Stimulated activated naive CD8-positive, alpha-beta T cell treated with anti-CD3 and anti-CD28 coated beads, Interleukin-15, Interleukin-2, amounts not matched to agents 100 U/mL and 50 U/mL, for 24 hours (primary cell): ENCODE measurements at places on chromosomes 11 and 22.

DNA sequence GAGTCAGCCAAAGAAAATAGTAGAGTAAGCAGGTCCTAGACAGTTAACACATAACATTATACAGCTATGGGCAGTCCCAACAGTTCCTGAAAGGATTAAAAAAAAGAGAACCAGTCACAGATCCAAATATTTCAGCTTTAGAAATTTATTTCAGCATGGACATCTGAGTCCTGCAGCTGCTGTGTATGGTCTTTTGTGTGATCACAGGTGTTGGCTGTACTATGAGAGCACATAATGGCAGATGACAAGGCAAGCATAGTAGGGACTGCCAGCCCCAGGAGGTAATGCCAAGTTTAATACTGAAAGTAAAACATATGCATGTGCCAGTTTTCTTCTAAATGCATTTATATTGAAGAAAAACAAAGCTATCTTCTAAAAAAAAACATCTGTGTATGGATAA lies 158.1 kb downstream of the GRIA4 start:
- DNase-seq = no peak

DNA sequence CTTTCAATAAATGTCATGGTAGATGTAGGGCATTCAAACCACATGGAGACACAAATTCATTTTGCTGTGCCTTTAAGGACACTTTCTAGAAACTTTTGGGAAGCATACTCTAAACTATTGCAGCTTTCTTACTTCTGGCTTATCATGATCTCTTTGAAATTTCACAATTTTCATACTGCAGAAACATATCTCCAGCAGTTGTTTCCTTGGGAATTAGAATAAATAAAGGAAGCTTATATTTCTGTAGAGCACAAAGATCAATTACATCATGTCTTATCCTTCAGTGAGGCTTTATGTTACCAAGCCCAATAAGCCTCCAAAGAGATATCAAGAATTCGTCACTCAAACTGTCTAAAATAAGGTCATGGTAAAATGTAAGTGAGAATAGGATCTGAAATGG lies 74.5 kb upstream of the RAB38 start:
- no peak for DNase-seq

DNA sequence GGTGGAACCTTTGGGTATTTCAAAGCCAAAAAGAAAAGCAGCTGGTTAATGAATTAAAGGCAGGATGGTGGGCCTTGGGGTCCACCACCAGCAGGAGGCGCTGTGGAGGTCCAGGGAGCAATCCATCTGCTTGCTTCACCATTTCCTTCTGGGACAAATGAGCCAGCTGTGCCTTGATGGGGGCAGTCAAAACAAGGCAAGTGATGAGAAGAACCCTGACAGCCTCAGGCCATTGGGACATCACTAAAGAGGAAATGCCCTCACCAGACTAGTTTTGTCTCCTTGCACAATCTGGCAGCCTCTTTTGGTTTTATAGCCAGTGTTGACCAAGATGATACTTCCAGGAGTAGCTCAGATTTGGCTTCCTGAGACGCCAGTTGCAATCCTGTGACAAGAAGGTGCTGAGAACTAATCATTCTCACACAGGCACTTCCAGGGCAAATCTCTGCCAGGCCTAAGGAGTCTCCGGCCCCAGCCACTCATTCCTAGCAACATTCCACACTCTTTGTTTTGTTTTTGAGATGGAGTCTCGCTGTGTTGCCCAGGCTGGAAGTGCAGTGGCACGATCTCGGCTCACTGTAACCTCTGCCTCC lies 38.2 kb upstream of the WEE1 start:
- peak; percentile 91 for DNase-seq

DNA sequence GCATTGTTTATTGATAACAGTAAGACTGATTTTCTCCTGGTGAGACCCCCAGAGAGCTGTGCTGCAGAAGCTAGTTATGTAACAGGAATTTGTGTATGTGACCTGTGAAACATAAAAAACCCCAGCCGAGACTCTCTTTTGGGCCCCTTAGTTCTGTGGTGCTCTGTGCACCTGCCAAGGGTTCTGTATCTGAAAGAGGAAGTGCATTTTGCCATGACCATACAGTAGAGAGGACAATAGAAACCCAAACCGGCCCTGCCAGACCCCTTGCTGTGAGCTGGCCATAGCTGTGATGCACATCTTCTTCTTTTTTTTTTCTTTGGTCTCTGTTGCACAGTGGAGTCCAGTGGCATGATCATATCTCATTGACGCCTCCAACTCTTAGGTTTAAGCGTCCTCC lies 31.4 kb upstream of the APOL5 start:
- DNase-seq = no peak

DNA sequence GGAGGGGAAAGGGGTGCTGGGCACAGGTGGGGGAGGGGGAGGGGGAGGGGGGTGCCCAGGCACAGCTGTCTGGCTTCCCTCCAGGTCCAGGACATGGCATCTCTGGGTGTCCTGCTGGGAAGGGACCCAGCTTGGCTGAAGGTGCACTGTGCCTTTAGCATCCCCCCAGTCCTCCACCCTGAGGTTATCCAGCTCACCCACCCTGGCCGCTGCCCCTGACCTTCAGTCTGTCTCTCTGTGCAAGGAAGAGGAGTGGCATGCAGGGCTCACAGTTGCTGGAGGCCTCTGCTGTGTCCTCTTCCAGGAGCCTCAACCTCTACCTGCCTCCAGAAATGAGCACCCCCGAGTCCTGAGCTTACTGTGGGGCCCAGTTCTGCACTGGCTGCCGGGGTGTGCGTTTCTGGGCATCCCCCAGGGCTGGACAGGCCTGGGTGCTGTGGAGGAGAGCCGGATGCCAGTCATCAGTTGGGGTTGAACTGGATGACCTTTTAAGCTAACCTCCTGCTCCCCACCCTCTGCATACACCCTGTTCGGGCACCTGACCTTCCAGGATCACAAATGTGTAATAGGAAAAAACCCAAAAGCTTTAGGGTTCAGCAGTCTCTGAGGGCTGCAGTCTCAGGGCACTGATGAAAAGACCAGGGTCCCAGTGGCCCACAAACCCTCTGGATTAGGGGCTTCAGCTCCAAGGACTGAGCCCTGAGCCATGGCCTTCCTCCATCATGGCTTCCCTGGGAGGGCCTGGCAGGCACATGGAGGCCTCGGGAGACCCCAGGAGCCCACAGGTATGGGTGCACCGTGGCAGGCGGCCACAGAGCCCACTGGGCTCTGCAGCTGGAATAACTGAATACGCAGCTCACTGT lies 9.6 kb upstream of the CTSD start:
- DNase-seq = no peak

DNA sequence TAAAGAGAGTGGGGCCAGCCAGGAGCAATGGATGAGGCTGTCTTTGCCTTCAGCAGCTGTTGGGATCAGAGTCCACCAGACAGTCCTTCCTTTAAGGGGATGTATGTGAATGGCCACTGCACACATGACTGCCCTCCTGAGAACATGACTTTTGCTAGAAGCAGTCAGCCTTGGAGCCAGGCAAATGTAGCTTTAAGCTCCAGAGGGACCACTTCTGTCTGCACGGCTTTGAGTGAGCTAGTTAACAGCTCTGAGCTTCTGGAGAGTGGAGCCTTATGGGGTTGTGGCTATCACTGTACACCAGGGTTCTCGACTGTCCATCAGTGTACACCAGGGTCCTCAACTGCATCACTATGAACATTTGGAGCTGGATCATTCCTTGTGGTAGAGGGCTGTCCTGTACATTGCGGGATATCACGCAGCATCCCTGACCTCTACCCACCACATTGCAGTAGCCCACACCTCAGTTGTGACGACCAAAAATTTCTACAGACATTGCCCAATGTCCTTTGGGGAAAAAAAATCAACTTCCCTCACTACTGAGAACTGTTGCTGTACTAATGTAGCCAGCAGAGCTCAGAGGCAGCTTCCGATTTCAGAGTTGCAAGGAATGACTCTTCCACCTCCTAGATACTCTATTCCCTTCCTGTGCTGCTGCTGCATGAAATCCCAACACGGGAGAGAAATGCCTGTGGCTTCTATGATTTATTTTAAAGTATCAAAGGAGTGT lies 169.4 kb downstream of the MYO18B start:
- DNase-seq = no peak

DNA sequence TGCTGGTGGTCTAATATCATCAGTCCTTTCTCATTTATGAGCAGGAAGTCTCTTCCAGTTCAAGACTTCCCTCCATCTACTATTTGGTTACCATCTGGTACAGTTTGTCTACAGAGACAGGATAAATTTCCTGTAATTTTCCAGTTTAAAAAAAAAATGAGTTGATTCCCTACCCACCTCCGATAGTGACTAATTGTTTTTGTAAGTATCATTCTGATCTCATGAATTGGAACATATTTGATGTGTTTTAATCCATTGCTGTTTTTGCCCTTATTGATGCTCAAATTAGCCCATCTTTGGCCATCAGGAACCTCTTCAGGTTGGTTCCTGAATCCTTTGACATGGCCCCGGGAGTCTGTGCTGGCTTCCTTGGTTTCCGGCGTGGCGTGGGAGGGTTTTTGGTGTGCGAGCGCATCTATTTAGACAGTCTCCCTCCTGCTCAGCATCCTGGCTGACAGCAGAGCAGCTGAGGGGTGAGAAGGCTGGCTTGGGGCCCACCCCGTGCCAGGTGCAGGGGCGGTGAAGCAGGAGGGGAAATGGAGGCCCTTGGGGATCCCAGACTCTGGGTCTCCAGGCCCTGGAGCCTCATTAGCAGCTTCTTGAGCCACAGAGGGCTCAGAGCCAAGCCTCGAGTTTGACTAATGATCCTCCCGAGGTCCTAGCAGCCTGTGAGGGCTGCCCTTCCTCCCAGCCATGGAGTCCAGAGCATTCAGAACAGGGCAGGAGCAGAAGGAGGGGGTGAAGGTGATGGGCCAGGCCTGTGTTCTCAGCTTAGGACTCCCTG lies 6.8 kb downstream of the OMP start:
- no peak for DNase-seq

GRCh38 chr11:75040167-75040770 lies 51.5 kb downstream of the NEU3 start:
- no peak for DNase-seq

GRCh38 chr11:110947096-110947495 lies 234.9 kb upstream of the ARHGAP20 start:
- DNase-seq = no peak

DNA sequence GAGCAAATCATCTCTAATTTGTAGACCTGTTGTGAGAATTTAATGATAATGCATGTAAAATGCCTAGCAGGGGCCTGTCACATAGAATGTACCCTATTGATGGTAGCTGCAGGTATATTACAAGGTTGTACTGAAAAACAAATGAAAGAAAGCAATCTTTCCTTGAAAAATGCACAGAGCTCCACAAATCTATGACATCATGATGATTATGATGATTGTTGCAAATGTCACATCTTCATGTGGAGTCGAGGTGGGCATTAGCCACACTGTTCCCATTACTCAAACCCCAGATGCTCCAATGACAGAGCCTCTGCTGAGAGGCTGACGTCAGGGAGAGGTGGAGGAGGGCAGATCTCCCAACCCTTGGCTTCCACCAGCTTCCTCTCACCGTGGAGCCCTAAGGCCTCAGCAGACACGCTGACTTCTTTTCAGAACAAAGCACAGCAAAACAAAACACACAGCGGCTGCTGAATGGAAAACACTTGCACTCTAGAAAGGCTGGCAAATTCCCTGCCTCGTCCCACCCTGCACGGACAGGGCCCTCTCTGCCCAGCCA lies 298.3 kb downstream of the KIRREL3 start:
- no peak for DNase-seq

DNA sequence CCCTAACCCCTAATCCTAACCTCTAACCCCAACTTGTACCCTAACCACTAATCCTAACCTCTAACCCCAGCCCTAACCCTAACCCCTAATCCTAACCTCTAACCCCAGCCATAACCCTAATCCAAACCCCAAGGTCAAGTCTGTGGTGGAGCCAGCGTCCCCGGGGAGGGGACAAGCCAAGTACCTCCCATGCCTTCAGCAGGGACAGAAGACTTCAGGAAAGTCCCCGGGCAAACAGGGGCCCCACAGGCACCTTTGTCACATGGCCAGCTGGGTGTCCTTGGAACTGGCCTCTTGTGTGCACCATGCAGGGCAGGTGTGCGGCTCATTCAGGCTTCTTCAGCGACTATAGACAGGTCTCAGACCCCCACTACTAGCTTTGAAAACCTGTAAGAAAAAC lies 555.8 kb downstream of the BRD1 start:
- no peak for DNase-seq

DNA sequence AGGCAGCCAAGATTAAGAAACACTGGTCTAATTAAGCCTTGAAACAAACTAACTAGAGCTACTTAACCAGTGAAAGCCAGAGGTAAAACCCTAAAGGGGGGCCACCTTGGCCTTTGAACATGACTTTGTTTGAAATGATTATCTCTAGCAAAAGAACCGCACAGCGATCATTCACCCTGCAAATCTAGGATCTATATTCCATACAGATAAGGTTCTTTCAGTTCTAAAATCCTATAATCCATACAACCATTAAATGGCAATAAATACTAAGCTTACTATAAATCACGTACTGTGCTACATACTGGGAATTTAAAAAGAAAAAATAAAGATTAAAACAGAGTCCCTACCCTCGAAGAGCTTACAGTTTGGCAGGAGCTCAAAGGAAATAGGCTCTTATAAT lies 40.6 kb downstream of the RBFOX2 start:
- no peak for DNase-seq

- DNase-seq = no peak
Observed at GRCh38 chr11:69831985-69832384, 12.8 kb upstream of the FGF3 start.

DNA sequence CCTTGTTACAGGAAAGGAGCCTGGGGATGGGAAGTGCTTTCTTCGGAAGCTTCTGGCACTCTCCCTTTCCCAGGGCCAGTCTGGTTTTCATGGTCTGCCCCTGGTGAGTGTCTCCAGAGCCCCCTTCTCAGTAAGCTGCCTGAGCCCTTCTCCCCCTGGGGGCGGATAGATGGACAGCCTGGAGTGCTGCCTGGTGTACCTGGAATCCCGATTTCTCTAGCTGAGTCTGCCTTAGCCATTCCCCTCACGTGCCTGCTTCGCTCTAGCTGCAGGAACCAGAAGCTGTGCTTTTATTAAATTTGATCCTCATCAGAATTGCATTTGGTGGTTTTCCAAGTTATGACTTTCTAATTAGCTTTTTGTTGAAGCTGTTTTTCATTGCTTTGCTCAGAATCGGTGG lies 152.9 kb upstream of the NAV2 start:
- DNase-seq = no peak

DNA sequence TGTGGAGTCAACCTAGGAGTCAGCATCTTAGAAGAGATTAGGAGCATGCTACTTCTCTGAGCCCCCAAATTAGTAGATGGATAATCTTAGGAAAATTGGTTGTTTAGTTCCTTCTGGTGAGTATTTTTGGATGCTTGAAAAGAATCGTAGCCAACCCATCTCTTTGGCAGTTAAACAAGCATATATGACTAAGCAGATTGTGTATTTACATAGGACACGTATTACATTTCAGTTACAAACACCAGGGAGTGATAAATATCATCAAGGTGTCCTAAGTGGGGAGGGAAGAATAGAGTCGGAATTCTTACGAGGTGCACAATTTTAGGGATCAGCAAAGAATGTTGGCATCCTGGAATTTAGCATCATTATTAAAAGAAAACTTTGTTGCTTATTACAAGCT lies 13.5 kb downstream of the PLET1 start:
- no peak for DNase-seq

GRCh38 chr11:116454020-116454645 lies 318.7 kb downstream of the BUD13 start:
- peak; percentile 28 for DNase-seq
